ENCODE measurements at places on chromosomes 1 and 21. TPM values are rescaled to one million over a fixed set of nuclear protein-coding genes. Genes with fewer than 3 reads are reported as not detected.
A peak's percentile ranks its signal among the peaks of the same experiment; 100 is the strongest.

The CLCA1 gene
- total RNA-seq, result 0.12 TPM

The SRSF11 gene
- total RNA-seq, result 166 TPM

The INSRR gene
- not detected for total RNA-seq

The ASCL5 gene
- 0.15 TPM for total RNA-seq

The CYP4A22 gene
- total RNA-seq, result not detected

The MPC2 gene
- 49.9 TPM for total RNA-seq

The PBX1 gene
- total RNA-seq, result 29.6 TPM

The LHX8 gene
- total RNA-seq, result not detected

The EFNA1 gene
- total RNA-seq, result 19.7 TPM

DNA sequence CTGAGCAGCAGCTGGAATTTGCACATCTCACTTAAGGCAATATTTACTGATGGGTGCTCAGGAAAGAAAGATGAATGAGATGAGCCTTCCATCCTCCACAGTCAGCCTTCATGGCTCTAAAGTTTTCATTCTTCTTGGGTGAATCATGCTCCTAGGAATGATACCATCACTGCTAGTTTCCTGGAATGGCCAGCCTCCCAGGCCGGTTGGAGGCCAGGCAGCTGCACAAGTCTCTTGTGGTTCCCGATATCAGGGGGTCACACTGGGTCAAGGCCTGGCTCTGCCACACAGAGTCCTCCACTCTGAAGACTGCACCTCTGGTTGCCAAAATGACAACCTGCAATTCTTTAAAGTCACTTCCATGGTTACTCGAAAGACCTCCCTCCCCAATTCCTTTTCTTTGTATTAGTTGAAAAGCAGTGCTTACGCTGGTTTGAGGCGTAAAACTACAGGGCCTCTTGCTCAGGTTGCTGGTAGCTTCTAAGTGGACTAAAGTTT, 46.2 kb upstream of the PALMD start:
- no peak overlapping the region for H3K4me3 ChIP-seq
- no peak overlapping the region for H3K27ac ChIP-seq
- H3K36me3 ChIP-seq, result no peaks in the 10 kb centered on the region
- peaks cover 10% of the 10 kb centered on the region for H3K4me1 ChIP-seq
- H3K27me3 ChIP-seq, result no peaks in the 10 kb centered on the region

GRCh38 chr1:150807249-150808023, 624 bp downstream of the CTSK start:
- H3K4me3 ChIP-seq, result no peak overlapping the region
- DNase-seq, result no peak
- no peak overlapping the region for H3K27ac ChIP-seq
- no peaks in the 10 kb centered on the region for H3K27me3 ChIP-seq

- no peak overlapping the region for H3K4me3 ChIP-seq
- H3K27me3 ChIP-seq, result no peaks in the 10 kb centered on the region
- DNase-seq, result no peak
- H3K27ac ChIP-seq, result no peak overlapping the region
Observed at GRCh38 chr1:31639543-31639942, 5.1 kb downstream of the PEF1 start.

DNA sequence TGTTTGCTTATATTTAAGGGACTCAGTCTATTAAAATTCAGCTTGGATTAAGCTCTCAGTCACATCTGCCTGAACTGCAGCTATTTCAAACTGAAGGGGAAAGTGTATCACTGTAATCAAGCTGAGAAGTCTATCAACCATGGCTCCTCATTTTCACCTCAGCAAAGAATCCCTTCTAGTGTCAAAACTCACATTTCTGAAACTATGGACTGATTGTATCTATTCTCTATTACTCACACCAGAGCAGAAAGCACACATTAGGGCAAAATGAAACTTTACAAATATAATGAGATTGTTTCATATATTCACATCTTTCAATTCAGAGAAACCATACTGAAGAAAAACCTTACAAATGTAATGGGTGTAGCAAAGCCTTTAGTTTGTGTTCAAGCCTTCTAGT, 14.6 kb upstream of the C1orf146 start:
- H3K27me3 ChIP-seq, result no peaks in the 10 kb centered on the region
- H3K4me3 ChIP-seq, result no peak overlapping the region
- H3K4me1 ChIP-seq, result no peaks in the 10 kb centered on the region
- DNase-seq, result no peak
- H3K27ac ChIP-seq, result no peak overlapping the region

- H3K4me1 ChIP-seq, result peaks cover 18% of the 10 kb centered on the region
- no peak overlapping the region for H3K27ac ChIP-seq
- H3K27me3 ChIP-seq, result peaks cover 11% of the 10 kb centered on the region
- no peak for DNase-seq
Observed at GRCh38 chr1:47944561-47944960, 52.6 kb downstream of the TRABD2B start.

DNA sequence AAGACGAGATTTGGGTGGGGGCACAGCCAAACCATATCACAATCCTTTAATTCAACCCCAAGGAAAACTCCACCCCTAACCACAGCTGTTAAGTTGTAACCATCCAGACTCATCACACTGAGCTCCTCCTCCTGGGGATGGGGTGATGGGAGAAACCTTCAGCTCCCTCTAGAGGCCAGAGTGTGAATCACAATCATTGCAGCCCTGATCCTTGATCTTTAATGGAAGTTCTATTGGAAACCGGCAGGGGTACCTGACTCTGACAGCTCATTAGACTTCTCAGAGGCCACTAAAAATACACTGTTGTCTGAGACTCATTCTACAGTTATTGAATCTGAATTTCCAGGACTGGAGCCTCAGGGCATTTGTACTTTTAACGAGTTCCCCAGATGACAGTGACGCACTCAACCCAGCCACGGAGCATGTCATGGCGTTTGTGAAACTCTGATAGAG, 127.2 kb downstream of the IGSF21 start:
- no peaks in the 10 kb centered on the region for H3K36me3 ChIP-seq
- no peak overlapping the region for H3K27ac ChIP-seq
- H3K27me3 ChIP-seq, result peaks cover 36% of the 10 kb centered on the region
- no peak overlapping the region for H3K4me3 ChIP-seq
- no peaks in the 10 kb centered on the region for H3K4me1 ChIP-seq

GRCh38 chr1:67134695-67135094, at the start of gene C1orf141:
Gene C1orf141, minus strand, starts transcription at chr1:67134970. Its CDS starts 7,730 bp downstream, at chr1:67127240.
- no peaks in the 10 kb centered on the region for H3K27me3 ChIP-seq
- no peaks in the 10 kb centered on the region for H3K4me1 ChIP-seq
- H3K27ac ChIP-seq, result no peak within 1 kb of the TSS
- H3K4me3 ChIP-seq, result no peak within 1 kb of the TSS
- DNase-seq, result no peak

- no peak overlapping the region for H3K4me3 ChIP-seq
- no peaks in the 10 kb centered on the region for H3K4me1 ChIP-seq
- no peak overlapping the region for H3K27ac ChIP-seq
- DNase-seq, result no peak
Observed at GRCh38 chr1:220772846-220773245, 13.9 kb upstream of the MTARC1 start.

GRCh38 chr1:182286761-182287160, 104.8 kb downstream of the GLUL start:
- no peak overlapping the region for H3K27ac ChIP-seq
- H3K36me3 ChIP-seq, result no peaks in the 10 kb centered on the region
- H3K4me1 ChIP-seq, result no peaks in the 10 kb centered on the region
- no peaks in the 10 kb centered on the region for H3K27me3 ChIP-seq
- DNase-seq, result no peak

GRCh38 chr1:211324992-211325775, 1.4 kb upstream of the TRAF5 start:
- no peak for DNase-seq
- H3K4me3 ChIP-seq, result no peak overlapping the region
- H3K27me3 ChIP-seq, result no peaks in the 10 kb centered on the region
- no peaks in the 10 kb centered on the region for H3K36me3 ChIP-seq
- peaks cover 38% of the 10 kb centered on the region for H3K4me1 ChIP-seq
- H3K27ac ChIP-seq, result no peak overlapping the region

DNA sequence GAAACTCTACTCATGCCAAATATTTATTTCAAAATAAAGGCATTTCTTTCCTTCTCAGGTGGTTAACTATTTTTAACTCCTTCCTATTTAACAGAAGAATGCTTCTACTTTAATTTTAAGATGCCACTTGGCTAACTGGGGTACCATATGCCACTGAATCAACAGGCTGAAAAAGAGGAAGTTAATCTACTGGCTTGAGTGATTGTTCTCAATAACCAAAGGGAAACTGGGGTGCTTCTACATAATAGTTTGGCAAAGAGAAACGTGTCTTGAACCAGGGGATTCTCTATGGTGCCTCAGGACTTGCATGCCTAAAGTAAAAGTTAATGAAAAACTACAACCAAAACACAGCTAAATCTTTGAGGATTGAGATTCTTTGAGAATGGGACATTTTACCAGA, 142.6 kb downstream of the DENND1B start:
- no peaks in the 10 kb centered on the region for H3K4me1 ChIP-seq
- no peaks in the 10 kb centered on the region for H3K27me3 ChIP-seq

GRCh38 chr1:201171063-201172036, 17.1 kb upstream of the TMEM9 start:
- H3K4me1 ChIP-seq, result peaks cover 16% of the 10 kb centered on the region
- H3K27ac ChIP-seq, result peak overlapping the region; percentile 86
- DNase-seq, result peak; percentile 46
- H3K36me3 ChIP-seq, result no peaks in the 10 kb centered on the region

- H3K4me3 ChIP-seq, result no peak overlapping the region
- no peak for DNase-seq
- H3K27me3 ChIP-seq, result no peaks in the 10 kb centered on the region
- peaks cover 11% of the 10 kb centered on the region for H3K36me3 ChIP-seq
- no peaks in the 10 kb centered on the region for H3K4me1 ChIP-seq
Observed at GRCh38 chr1:233376382-233377110, 49.0 kb downstream of the MAP3K21 start.

DNA sequence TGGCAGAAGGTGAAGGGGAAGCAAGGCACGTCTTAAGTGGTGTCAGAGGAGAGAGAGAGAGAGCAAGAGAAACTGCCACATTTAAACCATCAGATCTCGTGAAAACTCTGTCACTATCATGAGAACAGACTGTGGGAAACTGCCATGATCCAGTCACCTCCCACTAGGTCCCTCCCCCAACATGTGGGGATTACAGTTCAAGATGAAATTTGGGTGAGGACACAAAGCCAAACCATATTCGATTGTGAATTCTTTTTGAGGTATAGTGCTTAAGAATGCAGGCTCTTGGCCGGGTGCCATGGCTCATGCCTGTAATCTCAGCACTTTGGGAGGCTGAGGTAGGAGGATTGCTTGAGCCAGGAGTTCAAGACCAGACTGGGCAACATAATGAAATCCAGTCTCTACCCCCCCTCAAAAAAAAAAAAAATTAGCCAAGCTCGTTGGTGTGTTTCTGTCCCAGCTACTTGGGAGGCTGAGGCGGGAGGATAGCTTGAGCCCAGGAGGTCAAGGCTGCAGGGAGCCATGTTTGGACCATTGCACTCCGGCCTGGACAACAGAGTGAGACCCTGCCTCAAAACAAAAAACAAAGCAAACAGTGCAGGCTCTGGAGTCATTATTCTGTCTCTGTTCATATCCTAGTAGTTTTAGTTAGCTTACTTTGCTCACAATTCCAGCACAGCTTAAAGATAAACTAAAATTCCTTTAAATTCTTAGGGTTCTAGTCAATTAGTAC, 6.0 kb downstream of the ZCCHC17 start:
- no peak overlapping the region for H3K4me3 ChIP-seq
- H3K27ac ChIP-seq, result no peak overlapping the region
- H3K36me3 ChIP-seq, result no peaks in the 10 kb centered on the region
- H3K4me1 ChIP-seq, result peaks cover 11% of the 10 kb centered on the region
- DNase-seq, result no peak

DNA sequence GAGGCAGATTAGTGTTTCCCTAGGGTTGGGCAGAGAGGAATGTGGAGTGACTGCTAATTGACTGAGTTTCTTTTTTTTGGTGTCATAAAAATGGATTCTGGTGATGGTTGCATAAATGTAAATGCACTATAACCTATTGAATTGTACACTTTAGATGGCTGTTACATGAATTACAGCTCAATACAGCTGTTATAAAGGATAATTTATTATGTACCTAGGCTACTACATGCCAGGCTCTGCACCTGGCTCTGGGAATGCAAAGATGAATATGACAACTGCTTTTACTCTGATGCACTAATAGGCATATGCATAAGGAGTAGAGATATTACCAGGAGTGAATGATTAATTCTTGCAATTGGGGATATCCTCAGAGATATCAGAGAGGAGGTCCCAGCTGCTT, 345.3 kb downstream of the PTBP2 start:
- H3K27ac ChIP-seq, result no peak overlapping the region
- DNase-seq, result no peak

DNA sequence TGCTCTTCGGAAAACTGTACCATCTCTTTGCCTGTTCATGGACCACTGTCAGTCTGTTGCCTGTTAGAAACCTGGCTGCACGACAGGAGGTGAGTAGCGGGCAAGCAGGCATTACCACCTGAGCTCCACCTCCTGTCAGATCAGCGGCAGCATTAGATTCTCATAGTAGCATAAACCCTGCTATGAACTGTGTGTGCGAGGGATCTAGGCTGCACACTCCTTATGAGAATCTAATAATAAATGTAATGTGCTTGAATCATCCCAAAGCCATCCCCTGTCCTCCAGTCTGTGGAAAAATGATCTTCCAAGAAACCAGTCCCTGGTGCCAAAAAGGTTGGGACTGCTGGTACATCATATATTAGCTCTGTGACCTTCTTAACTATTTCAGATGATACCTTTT, 110.0 kb downstream of the SMYD3 start:
- no peak for DNase-seq
- H3K4me3 ChIP-seq, result no peak overlapping the region
- no peaks in the 10 kb centered on the region for H3K4me1 ChIP-seq
- H3K27ac ChIP-seq, result no peak overlapping the region
- no peaks in the 10 kb centered on the region for H3K36me3 ChIP-seq
- H3K27me3 ChIP-seq, result no peaks in the 10 kb centered on the region

Measured in HCT116 (cell line).